ENCODE measurements at places on chromosomes 1 and 21. TPM values are rescaled to one million over a fixed set of nuclear protein-coding genes. Genes with fewer than 3 reads are reported as not detected.

The SLC30A2 gene
- not detected for total RNA-seq

The DFFA gene
- 35.7 TPM for total RNA-seq

The HMCN1 gene
- 0.29 TPM for total RNA-seq

The KCNH1 gene
- not detected for total RNA-seq

The GCSAML gene
- total RNA-seq: not detected

The HHAT gene
- total RNA-seq: 1.8 TPM
